Activated CD4-positive, CD25-positive, alpha-beta regulatory T cell (primary cell): ENCODE measurements at places on chromosomes 7 and 10.

GRCh38 chr7:95427914-95428516 is 6.8 kb downstream of the PON2 start:
- DNase-seq: no peak

- DNase-seq: no peak
Measured at GRCh38 chr10:102514487-102515311, 10.9 kb downstream of the SUFU start.

DNA sequence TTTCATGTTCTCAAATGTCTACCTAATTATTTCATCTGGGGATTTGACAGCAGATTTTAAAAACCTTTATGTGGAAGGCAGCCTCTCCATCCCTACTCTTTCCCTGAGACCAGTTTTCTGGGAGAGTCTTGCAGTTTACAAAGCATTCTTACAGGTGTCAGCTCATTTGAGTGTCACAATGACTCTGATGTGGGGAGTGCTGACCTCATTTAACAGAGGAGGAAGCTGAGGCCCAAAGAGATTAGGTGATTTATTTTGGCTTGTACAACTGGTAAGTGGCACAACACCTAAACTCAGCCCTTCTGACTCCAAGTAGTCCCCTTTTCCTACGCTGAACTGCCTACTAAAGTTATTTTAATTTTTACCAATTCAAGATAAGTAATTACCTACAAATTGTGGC is 33.3 kb upstream of the MAT1A start:
- no peak for DNase-seq

- no peak for DNase-seq
Measured at GRCh38 chr10:127872011-127872761, 20.6 kb downstream of the CLRN3 start.

GRCh38 chr10:21292763-21293517 is 232.5 kb downstream of the SKIDA1 start:
- DNase-seq: no peak

GRCh38 chr10:93445097-93445960 is 36.8 kb downstream of the MYOF start:
- no peak for DNase-seq

GRCh38 chr10:118832241-118832651 is 77.5 kb upstream of the CACUL1 start:
- no peak for DNase-seq

GRCh38 chr7:84123965-84124547 is 70.5 kb downstream of the SEMA3A start:
- DNase-seq: no peak

DNA sequence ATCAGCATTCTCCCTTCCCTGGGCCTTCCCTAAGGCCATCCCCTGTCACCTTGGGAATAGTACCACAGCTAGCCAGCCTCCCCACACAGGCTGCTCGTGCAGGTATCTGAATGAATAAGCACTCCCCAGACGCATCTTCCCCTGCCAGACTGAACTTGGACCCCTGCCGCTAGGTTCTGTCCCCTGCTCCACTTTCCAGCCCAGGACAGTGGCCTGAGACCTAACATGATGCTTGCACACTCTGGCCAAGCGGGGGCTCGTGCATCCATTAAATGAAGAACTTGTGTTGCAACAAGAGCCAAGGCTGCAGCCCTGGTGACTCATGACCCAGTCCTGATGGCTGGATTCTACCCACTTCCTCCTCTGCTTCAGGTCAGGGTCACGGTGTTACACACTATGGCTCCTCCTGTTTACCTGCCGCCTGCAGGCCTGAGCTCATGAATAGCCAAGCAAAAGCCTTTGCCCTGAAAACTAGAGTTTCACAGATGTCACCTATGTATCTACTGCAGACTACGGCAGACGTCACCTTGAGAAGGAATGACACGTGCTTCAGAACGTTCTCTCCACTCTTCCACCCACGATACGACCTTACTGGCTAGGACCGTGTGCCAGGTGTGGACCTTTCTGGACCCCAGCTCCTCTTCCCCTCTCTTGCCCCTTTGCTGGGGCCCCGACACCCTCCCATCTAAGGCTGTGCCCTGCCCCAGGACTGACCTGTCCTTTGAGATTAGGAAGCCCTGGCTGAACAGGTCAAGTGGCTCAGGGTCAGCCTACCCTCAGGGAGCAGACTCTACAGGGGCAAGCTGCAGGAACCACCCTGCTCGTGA is 6.5 kb downstream of the ASB13 start:
- DNase-seq: no peak

GRCh38 chr7:45689797-45690761 is 115.9 kb downstream of the ADCY1 start:
- DNase-seq: no peak

GRCh38 chr10:72663971-72664370 is 28.0 kb upstream of the MCU start:
- no peak for DNase-seq

- no peak for DNase-seq
Measured at GRCh38 chr7:77537778-77538280, 734 bp downstream of the PTPN12 start.

DNA sequence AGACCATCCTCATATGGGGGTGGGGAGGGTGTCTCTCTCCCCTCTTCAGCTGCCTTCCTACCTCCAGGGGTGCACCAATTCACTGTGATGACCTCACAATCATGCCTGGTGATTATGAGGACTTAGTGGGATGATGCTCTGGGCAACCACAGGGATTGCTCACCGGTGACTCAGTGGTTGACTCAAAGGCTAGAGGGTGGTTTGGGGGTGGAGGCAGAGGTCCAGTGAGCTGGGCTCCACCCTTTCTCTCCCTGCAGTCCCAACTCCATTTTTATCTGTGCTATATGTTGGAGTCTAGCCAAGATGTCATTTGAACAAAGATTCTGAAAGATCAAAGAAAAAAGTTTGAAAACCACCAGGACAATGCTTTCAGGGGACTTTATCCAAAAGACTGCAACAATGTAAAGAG is 286.9 kb downstream of the KCNMA1 start:
- no peak for DNase-seq
